ENCODE measurements at places on chromosomes 16 and 17.

DNA sequence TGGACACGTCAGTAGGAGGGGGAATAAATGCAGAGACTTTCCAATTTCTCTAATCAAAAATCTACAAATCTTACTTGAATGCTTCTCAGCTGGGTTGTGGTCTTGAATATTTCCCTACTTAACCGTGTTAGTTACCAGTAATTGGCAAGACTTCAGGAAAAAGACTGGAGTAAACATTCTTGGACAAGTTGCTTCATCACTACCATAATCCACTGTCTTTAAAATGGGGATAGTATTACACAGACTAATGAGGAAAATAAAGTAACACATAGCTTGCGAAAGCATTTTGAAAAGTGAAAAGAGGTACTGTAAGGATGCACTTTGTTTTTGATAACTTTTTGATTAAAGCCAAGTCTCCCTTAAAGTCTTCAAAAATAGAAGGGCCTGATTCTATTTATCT lies 18.4 kb downstream of the MYH1 start:
- no peak for DNase-seq

GRCh38 chr16:20510323-20510722 lies 59.0 kb downstream of the ACSM2A start:
- DNase-seq, result no peak

GRCh38 chr16:24572069-24572468 lies 32.7 kb downstream of the RBBP6 start:
- DNase-seq, result no peak

DNA sequence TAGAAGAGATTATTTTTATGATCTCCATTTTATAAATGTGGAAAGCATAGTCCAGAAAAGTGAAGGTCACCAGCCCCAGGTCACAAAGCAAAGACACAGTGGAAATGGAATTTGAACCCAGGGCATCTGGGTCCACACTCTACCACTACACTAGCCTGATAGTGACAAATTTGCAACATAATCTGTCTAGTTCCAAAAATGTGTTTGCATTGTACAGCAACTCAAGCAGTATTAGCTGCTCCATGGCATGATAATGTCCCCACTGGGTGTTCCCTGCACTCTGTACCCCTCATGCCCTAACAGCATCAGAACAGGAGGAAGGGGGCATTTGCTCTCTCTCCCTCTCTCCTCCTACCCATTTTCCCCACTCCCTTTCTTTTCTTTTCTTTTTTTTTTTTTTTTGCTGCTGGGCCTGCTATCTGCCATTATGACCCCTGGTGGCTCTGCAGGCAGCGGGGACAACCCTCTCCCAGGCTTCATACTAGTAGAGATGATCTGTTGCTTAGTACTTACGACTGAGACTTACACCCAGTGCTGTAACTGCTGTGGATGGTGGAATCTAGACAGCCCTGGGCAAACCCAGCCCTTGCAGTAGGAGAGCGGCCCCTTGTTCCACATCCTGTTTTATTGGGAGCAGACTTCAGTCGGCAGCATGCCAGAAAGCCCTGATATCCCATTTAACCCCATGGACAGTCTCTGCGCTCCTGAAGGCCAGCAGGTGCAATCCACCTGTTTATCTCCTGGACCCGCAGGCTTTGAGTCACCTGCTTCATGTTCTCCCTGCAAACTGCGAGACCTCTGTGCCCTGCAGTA lies 306.3 kb downstream of the SOX9 start:
- DNase-seq, result no peak

- no peak for DNase-seq
Observed at GRCh38 chr16:86231321-86231995, 278.9 kb upstream of the FOXF1 start.

DNA sequence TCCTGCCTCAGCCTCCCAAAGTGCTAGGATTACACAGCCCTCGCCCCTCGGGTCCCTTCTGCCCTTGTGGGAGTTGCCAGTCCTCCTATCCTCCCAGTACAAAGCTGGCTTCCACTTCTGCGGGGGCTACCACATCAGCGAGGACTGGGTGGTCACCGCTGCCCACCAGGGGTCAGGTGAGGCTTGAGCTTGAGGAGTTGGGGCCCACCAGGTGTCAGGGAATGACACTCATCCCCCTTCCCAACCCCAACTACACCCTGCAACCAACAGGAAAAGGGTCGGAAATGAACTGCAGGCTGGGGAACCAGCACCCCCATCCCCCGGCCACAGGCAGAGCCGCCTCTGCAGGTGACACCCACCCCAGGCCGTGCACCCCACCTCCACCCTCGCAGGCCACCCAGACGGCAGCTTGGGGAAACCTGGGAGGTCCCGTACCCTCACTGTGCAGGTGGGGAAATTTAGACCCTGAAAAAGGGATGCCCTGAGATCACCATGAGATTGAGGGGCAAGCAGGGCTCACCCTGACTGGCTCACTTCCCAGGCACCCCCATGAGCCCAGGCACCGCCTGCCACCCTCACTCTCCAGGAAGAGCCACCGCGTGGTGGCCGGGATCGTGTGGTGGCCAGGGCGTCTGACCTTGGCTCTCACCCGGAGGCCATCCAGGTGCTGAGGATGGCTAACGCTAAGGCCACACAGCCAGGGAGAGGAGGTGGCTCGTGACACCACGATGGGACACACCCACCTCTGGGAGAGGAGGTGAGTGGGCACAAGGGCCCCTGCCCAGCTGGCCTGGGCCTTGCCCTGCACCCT lies 8.0 kb downstream of the CTRB1 start:
- DNase-seq, result no peak

DNA sequence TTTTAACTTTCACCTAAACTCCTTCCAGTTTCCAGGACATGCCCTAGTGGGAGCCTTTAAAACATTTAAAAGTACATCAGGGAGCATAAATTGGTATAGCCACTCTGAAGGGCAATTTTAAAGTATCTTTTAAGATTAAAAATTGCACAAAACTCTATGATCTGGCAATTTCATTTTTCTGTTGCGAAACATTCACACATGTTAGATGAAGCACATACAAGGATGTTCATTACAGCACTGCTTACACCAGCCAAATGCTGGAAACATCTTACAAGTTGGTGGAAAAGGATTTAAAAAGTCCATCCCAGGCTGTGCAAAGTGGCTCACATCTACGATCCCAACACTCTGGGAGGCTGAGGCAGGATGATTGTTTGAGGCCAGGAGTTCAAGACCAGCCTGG lies 26.4 kb upstream of the LONP2 start:
- no peak for DNase-seq

GRCh38 chr16:3305109-3306068 lies at the start of the genes TIGD7 and ZNF75A:
Gene TIGD7 (minus strand): TSS chr16:3305430. CDS start chr16:3300614, 4,816 bp downstream.
Gene ZNF75A (plus strand): TSS chr16:3305497. CDS start chr16:3308429, 2,932 bp downstream.
- peak; percentile 77 for DNase-seq

DNA sequence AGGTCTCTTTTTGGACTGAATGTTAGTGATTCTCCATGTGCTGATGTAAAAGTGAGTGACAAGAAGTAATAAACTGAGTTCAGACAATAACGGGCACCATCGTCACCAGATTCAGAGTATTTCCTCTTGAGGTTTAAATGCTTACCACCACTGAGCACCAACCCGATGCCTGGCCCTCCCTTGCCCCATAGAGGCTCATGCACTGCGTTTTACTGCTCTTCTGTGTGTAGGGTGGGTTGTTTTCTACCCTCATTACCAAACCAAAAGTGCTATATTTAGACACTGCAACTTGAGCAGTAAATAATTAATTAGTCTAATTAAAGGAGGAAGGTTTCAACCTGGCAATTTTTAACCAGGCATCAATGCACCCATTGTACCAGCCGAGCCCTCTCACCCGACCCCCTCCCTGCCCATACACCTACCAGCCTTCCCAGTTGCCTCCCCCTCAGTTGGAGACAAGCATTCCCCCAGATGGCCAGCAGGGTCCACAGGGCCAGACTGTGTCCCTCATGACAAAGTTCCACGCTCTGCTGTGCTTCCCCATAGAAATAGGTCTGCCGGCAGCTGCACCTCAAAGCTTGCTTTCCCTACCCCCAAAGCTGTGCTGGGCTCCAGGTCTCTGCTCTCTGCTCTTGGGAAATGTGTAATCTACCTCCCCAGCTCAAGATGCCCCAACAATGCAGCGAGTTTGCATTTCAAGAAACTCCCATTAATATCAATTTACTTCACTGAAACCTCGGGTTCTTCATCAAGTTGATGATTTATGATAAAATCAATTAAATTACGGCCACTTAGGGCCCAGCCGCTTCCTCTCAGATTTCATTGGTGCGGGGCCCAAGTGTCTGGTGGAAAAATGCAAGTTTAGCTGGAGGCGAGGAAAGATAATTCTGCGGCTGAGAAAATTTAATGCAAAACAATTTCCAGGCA lies 16.0 kb downstream of the HOXB4 start:
- DNase-seq, result no peak
